ENCODE measurements at places on chromosomes 7 and 10.

- DNase-seq = no peak
Observed at GRCh38 chr7:35691827-35692307, 3.1 kb downstream of the HERPUD2 start.

GRCh38 chr7:63042730-63043511 lies 955.7 kb upstream of the ZNF722 start:
- DNase-seq = no peak

DNA sequence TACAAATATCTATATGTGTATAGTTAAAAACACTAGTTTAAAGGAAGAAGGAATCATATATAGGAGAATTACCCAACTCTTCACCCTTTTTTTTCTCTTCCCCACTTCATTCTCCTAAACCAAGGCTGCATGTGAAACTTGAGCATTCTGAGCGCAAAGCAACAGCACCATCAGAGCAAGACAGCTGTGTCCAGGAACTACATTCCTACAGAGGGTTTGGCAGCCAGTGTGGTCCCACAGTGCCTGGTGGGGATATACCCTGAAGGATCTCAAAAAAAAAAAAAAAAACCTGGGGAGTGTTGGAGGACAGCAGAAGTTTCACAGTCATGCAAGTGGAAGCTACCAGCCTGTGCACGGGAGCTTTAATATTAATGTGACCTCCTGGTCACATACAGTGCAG lies 310.4 kb downstream of the CTNNA3 start:
- no peak for DNase-seq

DNA sequence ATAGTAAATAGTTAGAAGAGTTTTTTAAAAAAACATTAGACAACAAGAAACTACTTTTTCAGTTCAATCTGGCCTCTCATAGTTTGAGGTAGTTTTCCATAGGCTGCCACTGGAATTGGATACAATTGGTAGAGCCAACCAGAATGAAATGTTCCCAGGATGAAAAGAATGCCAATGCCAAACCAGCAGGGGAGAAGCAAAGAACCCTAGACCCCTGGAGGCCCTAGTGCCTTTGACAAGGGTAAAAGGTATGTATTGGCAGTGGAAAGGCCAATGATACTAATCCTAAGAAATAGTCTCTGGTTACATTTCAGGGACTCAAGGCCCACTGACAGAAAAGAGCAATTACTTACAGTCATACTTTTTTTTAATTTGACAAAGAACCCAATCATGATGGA lies 77.4 kb upstream of the SEM1 start:
- no peak for DNase-seq

GRCh38 chr7:126780993-126781392 lies 471.7 kb downstream of the GRM8 start:
- DNase-seq = no peak

DNA sequence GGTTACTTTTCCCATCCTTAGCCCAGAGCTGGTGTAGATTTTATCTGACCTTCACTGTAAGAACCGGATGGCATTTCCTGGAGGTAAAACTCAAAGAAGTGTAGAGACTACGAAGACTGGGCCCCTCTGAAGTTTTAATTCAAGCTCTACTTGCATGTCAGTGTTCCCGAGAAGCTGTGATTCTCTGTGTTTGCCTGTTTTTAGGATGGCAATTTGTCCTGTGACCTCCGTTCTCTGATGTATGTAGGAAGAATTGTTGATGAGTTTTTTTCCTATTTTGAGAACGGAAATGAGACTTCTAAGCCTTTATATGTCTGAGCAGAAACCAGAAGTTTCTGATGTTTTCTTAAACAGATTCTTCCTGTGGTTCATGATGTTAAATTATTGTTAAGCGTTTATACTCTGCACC lies 94.1 kb downstream of the CDCA7L start:
- DNase-seq = no peak

GRCh38 chr7:45408409-45408737 lies 165.8 kb upstream of the ADCY1 start:
- no peak for DNase-seq

DNA sequence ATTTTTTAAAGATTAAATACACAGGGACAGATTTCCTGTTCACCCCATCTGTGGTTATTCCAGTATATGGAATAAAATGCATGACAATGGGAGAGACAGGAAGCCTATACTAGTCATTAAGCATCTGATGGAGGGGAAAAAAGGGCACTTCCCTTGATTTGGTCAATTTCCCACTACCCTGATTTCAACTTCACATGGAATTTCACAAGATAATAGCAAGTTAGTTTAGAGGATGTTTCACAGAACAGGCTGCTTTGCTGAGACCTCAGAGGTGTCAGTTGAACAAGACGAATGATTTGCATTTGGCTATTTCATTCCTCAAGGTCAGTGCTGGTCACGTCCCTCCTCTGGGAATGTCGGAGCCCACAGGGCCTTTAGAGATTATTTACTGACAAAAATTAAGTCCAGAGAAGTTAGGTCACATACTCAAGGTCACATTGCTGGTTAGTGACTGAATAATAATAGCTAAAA lies 4.7 kb upstream of the ITPRIP start:
- DNase-seq = no peak

- DNase-seq = no peak
Observed at GRCh38 chr7:152459724-152460251, 24.0 kb upstream of the KMT2C start.

DNA sequence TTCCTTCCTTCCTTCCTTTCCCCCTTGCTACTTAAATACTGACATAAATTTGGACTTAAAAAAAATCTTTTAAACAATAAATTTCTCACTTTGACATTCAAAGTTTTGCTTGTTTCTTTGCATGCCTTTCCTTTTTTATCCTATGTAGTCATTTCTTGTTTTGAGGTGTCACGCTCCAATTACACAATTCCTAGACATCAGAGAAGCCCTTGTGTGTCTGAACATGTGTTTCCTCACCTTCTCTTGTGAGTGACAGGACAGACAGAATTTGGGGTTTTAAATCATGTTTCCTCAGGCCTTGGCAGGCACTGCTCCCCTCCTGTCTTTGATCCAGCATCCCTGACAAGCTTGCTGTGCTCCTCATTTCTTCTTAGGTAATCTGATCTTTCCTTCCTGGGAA lies 91.3 kb downstream of the CYTH3 start:
- DNase-seq = no peak

- no peak for DNase-seq
Observed at GRCh38 chr7:91557789-91558404, 293.7 kb downstream of the FZD1 start.

DNA sequence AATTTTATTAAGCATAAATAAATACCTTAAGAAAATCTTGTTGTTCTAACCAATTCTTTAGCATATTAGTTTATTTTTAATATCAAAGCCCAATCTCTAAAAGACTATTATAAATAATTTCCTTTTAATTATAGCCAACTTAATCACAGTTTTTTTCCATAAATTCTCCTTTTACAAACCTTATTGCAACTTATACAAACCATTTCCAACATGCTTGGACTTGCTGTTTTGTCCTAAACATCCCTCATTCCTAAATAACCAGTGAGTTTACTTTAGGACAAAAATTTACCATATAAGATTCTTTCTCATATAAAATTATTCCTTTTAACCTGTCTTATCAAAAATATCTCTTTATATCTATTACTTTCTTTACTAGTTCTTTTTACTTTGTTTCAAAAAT lies 25.2 kb upstream of the LSM8 start:
- no peak for DNase-seq

DNA sequence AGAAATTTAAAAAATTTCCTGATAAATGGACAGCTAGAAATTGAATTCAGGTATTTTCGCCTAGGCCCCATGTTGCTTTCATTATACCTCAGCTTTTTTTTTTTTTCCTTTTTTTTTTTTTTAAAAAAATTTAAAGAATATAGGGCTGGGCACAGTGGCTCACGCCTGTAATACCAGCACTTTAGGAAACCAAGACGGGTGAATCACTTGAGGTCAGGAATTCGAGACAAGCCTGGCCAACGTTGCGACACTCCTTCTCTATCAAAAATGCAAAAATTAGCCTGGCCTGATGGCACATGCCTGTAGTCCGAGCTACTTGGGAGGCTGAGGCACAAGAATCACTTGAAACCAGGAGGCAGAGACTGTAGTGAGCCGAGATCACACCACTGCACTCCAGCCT lies 334.0 kb downstream of the SORCS1 start:
- DNase-seq = no peak

GRCh38 chr7:99955247-99955646 lies 20.6 kb downstream of the AZGP1 start:
- DNase-seq = no peak

GRCh38 chr7:81507221-81507620 lies 262.6 kb downstream of the HGF start:
- DNase-seq = no peak

- no peak for DNase-seq
Observed at GRCh38 chr10:99915414-99915813, 94.3 kb downstream of the DNMBP start.

DNA sequence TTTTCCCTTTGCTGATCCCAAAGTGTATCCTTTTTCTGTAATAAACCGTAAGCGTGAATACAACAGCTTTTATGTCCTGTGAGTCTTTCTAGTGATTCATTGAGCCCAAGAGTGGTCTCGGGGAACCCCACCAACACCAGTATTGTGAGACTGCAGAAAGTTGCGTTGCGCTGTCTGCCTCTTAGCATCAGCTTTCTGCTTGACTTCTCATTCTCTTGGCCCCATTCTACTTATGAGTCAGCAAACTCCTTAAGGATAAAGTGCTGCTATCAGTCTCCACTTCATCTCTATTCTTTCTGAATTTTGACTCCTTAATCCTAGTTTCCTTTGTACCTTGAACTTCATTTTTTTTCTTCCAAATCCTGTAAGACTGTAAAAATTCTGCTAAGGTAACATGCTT lies 184.3 kb upstream of the MBL2 start:
- DNase-seq = no peak

DNA sequence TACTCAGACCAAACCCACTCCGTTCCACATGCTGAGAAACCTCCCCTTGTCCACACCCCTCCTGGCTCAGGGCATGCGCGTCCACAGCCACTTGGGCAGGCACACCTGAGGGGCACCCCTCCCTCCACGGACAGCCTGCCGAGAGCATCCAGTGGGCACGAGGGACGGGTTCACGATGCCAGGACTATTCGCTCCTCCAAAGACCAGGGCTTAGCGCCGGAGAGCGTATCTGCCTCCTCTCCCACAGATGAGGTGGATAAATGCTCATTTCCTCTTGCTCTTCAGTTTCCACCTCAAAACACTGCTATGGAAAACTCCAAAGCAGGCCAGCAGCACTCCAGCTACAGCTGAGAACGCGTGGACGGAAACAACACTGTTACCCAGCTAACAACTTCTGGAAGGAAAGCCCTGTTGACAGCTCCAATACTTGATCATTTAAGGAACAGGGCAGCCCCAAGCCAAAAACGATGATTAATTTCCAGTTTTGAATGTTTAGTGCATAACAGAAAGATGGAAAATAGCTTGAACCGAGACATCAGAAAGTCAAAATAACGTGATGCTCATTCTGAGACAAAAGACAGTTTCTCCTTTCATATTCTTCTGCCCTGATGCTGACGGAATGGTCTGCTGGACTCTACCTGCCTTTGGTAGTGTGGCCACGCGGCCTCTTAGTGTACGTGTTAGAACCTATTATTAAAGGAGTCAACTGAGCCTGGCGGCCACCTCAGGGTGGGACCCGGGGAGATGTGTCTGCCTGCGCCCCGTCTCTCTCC lies 204.7 kb downstream of the DNAJB6 start:
- no peak for DNase-seq

GRCh38 chr10:21441625-21442024 lies 83.9 kb downstream of the SKIDA1 start:
- DNase-seq = no peak

GRCh38 chr7:69457595-69458504 lies 140.4 kb upstream of the AUTS2 start:
- no peak for DNase-seq

DNA sequence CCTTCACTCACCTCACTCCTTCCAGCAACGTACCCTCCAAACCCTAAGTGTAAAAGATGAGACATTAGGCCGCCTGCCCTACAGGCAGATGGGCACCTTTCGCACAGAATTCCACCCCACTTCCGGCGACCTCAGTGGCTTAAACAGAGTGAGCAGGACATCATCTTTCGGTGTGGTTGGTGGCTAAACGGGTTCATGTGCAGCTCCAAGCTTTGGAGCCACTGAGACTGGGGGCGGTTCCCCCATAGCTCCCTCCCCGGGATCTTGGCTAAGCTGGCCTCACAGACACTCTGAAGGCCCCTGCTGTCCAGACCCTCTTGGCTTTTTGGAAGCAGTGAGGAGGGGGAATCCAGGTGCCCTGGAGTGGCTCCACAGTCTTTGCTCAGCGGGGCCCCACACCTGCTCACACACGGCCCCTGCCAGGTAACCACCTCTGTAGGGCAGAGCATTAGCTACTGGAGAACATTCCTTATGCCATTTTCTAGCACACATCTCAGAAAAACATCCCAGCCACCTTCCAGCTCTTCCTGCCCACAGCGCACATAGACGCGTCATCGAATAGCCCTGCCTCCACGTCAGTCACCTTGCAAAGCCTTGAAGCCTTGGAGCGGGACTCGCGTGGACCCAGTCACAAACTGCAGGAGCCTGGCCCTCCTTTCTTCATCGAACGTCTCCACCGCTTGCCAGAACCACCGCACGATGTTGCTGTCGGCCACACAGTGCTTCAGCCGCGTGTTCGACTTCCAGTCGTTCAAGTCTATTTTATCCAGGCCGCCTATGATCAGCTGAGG lies 108.8 kb downstream of the SMURF1 start:
- no peak for DNase-seq

DNA sequence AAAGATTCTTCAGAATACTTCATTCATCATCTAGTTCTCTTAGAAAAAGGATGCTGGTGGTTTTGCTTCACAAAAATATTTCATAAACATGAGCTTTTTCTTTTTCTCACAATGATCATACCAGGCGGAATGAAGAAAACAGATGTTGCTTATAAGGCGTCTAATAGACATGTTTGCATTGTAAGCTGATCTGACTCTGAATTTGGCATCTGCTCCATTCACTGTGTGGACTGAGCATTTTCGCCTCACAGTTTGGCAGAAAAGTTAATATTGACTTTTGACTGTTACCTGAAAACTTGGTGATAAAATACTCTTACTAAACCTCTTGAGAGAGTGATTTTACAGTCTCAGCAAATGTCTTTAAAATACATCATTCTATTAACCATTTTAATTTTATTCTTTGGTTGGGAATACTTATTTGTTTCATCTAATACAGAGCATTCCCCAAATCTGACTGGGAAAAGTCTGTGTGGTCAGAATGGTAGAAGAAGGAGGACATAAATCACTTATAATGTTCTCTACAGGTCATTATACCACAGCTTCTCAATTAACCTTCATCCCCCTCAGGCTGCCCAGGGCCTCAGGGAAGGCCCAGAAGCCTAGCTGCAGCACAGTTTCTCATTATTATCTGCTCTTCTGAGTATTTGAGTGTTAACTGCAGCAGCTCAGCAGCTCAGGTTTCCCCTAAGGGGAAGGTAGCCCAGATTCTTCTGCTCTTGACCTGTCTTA lies 121.6 kb upstream of the KAT6B start:
- DNase-seq = no peak

GRCh38 chr10:129375912-129376311 lies 91.1 kb upstream of the MGMT start:
- DNase-seq = no peak

DNA sequence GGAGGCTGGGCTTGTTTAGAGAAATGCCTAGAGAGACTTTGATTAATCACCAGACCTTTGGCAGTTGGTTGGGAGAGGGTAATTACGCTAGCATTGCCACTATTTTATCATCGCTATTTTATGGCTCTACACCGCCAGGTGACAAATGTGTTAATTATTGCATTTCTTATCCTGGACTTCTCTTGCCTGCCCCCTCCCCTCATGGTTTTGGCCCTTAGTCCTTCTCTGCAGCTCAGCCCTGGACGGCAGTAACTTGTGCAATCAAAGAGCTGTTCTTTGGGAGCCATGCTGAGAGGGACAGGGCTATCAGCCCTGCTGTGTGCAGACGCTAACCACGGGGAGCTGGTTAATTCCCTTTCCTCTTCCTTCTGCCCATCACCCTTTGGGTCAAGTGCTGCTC lies 585.0 kb downstream of the AUTS2 start:
- DNase-seq = no peak
